Activated CD8-positive, alpha-beta T cell treated with anti-CD3 and anti-CD28 coated beads for 36 hours (primary cell): ENCODE measurements at places on chromosomes 4 and X. TPM values are rescaled to one million over a fixed set of nuclear protein-coding genes. Genes with fewer than 3 reads are reported as not detected.

The MAPK10 gene
- not detected for total RNA-seq

The OCIAD2 gene
- 65.1 TPM for total RNA-seq

The S100G gene
- not detected for total RNA-seq

The REELD1 gene
- total RNA-seq = 0.11 TPM

The MAGEB3 gene
- not detected for total RNA-seq

The NAA11 gene
- total RNA-seq = not detected

The NPY5R gene
- total RNA-seq = not detected

The NALF2 gene
- 0.13 TPM for total RNA-seq

The CWH43 gene
- not detected for total RNA-seq

DNA sequence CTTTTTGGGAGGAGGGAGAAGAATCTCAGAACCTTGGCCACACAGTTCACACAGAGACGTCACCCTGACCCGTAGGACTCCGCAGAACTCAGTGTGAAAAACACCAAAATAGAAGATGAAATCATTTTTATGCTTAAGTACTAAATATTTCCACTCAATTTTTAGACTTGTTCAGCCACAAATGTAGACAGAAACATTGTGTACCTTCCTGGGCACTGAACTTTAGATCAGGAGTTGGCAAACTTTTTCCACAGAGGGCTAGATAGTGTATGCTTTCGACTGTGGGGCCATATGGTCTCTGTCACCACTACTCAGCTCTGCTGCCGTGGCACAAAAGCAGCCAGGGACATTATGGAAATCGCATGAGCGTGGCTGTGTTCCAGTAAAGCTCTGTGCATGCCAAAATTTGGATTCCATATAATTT lies 61.8 kb upstream of the STOX2 start:
- H3K27me3 ChIP-seq = peaks cover 10% of the 10 kb centered on the region
- H3K27ac ChIP-seq = no peak overlapping the region
- no peak for DNase-seq
- H3K36me3 ChIP-seq = no peaks in the 10 kb centered on the region
- H3K4me1 ChIP-seq = no peaks in the 10 kb centered on the region

DNA sequence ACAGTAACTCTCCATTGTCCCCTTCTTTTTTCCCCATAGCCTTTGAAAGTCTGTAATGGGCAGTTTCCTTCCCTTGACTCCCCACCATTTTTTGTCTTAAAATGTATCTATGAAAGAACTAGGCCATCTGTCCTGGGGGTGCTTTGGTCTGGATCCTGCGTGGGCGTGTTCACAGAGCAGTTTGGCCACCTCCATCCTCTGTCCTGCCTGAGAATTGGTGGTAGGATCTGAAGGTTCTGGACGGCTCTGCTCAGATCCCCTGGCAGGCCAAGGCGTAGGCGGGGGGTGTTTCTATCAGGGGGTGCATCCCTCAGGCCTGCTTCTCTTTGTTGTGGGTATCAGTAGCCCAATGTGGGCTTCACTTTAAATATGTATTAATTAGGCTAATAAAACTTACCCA lies 107.1 kb downstream of the FAM193A start:
- H3K4me1 ChIP-seq = no peaks in the 10 kb centered on the region
- H3K36me3 ChIP-seq = peaks cover 34% of the 10 kb centered on the region
- no peak overlapping the region for H3K27ac ChIP-seq
- H3K4me3 ChIP-seq = no peak overlapping the region

GRCh38 chr4:62953752-62954151 lies 1455.5 kb downstream of the TECRL start:
- H3K36me3 ChIP-seq = no peaks in the 10 kb centered on the region
- DNase-seq = no peak
- no peak overlapping the region for H3K4me3 ChIP-seq
- H3K27ac ChIP-seq = no peak overlapping the region
- no peaks in the 10 kb centered on the region for H3K4me1 ChIP-seq

DNA sequence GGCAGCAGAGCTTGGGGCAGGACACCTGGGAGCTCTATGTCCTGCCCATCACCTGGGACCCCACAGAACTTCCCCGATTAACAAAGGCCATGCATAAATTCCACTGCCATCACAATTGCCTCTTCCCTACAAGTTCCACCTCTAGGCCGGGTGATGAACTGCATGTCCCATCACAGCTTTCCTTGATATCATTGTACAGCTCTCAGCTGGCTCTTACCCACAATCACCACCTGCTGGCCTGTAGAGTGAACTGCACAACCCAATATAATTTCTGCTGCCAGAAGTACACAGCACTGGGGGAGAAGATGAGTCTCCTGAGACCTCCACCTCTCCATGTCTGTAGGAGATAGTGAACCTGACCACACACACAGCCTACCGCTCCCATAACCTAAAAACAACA lies 285.0 kb upstream of the AADAT start:
- H3K27ac ChIP-seq = no peak overlapping the region
- H3K36me3 ChIP-seq = no peaks in the 10 kb centered on the region
- H3K4me3 ChIP-seq = no peak overlapping the region
- peak; percentile 17 for DNase-seq

- no peaks in the 10 kb centered on the region for H3K27me3 ChIP-seq
- no peak for DNase-seq
- H3K27ac ChIP-seq = no peak overlapping the region
- peaks cover 25% of the 10 kb centered on the region for H3K36me3 ChIP-seq
- H3K4me3 ChIP-seq = no peak overlapping the region
These were observed 92.0 kb upstream of the STS start for GRCh38 chrX:7055386-7056137.

DNA sequence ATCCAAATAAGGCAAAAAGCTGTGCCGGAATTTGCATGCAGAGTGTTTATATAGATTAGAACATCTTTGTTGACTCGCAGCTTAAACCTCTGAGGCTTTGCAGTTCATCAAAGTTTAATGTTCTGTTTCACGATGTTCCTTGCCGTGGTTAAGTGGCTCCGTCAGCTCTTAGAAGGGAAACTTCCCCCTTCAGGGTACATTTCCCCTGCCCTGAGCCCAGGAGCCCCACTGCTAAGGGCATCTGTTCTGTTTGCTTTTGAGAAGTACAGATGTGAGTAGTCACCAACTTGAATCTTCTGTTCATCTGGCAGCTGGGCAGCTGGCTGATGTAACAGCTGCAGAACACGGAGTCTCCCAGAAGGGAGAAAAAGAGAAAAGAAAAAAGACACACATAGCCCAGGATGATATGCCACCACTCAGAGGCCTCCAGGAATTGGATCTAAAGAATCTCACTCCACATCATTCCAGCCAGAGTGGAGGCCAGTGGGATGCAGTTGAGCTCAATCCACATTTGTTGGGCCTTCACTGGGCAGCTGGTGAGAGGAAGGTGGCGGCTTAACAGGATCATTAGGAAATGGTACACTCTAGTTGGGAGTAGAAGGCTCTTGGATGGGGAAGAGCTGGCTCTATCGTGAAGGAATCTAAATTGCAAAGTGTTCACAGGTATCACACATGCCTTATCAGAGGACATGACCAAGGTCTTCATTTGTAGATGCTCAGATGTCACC lies 178.7 kb upstream of the RBPJ start:
- H3K4me3 ChIP-seq = no peak overlapping the region
- peaks cover 16% of the 10 kb centered on the region for H3K4me1 ChIP-seq
- peaks cover 6% of the 10 kb centered on the region for H3K27me3 ChIP-seq
- peak overlapping the region; percentile 34 for H3K27ac ChIP-seq
- H3K36me3 ChIP-seq = no peaks in the 10 kb centered on the region

DNA sequence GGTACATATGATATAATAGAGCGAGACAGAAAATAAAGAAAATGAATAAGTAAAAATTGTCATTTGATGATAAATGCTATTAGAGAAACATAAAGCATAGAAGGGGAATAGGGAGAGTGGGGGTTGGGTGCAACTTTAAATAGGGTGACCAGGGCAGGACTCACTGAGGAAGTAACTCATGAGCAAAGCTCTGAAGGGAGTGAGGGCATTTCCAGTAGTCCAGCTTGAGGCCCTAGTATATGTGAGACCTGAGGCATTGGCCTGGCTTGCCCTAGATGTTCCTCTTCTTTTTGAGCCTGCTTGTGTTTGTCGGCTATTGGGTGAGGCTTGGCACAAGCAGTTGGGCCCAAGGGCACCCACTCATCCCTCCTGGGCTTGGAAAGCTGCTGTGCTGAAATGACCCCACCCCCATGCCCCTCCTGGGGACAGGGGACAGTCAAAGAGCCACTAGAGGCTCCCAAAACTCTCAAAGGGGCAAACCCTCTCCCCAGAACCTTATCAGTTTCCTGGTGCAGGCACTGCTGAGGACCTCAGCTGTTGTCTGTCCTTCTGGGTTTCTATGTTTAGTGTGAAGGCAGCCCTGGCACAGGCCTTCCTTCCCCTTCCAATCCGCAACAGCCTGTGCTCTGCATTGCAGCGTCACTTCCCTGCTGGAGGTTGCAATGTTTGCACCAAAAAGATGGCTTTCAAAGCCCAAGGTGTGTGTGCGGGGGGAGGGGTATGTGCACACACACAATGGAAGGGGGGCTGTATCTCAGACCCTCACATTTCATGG lies 40.1 kb downstream of the APLN start:
- peaks cover 2% of the 10 kb centered on the region for H3K4me1 ChIP-seq
- no peak overlapping the region for H3K27ac ChIP-seq
- H3K36me3 ChIP-seq = no peaks in the 10 kb centered on the region
- DNase-seq = no peak
- H3K27me3 ChIP-seq = no peaks in the 10 kb centered on the region
- no peak overlapping the region for H3K4me3 ChIP-seq

DNA sequence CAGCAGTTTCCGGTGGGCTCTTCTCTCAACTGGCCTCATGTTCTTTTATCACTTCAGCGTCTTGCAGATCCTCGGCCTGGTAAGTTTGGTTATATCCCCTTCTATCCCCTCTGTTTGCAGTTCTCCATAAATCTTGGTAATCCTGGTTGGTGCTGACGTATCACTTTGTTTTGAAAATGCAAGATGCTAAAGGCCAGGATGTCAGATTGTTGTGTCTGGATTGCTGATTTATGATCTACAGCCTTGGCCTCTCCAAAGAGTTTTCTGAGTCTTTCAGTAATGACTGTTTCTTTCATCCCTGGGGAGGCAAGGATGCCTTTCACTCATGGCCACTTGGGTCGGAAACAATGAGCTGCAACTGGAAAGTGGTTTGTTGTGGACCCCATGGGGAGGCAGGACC lies 146.4 kb downstream of the AMMECR1 start:
- H3K4me1 ChIP-seq = no peaks in the 10 kb centered on the region
- H3K27me3 ChIP-seq = no peaks in the 10 kb centered on the region
- H3K4me3 ChIP-seq = no peak overlapping the region
- H3K27ac ChIP-seq = no peak overlapping the region
- no peak for DNase-seq
- H3K36me3 ChIP-seq = no peaks in the 10 kb centered on the region

DNA sequence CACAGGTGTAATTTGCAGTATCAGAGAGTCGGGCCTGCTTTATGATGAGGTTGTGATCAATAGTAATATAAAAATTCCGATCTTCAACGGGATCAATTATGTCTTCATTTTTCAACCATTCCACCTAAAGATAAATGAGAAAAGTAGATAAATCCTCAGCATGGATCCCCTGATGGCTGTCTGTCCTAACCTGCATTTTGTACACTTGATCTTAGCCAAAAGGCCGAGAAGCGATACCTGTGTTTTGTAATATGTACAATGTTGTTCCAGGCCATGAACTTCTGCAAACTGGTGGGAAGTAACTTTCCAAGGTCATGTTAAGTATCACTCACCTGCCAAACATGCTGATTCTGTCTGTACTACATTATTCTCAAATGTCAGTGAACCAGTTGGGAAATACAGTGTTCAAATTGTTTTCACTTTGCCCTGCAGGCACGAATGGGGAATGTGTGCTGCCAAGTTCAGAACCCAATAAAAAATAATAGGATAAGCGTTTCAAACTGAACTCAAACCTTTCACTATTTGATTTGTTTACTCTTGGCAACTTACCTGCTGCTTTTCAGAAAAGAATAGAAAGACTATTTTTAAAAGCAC lies 298.1 kb downstream of the UNC5C start:
- peaks cover 12% of the 10 kb centered on the region for H3K4me1 ChIP-seq
- H3K27me3 ChIP-seq = no peaks in the 10 kb centered on the region
- H3K36me3 ChIP-seq = no peaks in the 10 kb centered on the region
- H3K27ac ChIP-seq = no peak overlapping the region
- no peak for DNase-seq
- H3K4me3 ChIP-seq = no peak overlapping the region

DNA sequence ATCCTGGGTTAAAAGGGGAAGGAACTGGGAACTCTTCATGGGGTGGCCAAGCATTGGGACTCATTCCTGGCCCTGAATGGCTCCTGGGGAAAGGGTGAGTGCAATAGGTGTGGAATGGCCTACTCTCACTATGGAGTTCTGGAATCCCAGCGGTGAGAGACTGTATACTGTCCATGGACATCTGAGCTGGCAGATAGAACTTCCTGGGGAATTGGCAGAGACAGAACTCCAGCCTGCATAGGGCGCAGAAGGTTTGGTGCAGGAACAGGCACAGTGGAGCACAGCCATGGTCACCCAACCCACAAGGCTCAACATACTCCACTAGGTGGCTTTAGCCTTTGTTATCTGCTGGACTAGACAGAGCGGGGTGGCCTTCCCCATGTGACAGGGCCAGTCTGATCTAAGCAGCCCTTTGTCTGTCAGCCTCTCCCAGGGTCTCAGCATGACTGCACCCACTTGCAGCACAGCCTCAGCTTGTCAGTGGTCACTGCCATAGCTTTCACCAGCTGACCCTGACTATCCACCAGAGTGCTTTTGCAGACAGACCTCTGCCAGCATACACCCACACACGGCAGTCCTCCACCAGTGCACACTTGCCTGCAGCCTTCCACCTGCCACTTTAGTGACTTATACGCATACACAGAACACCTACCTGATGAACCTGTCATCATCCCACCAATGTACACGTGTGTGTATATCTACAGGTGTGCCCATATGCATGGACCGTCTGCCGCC lies 48.4 kb downstream of the TECRL start:
- no peaks in the 10 kb centered on the region for H3K27me3 ChIP-seq
- H3K4me3 ChIP-seq = no peak overlapping the region
- H3K27ac ChIP-seq = no peak overlapping the region
- no peaks in the 10 kb centered on the region for H3K4me1 ChIP-seq
- no peak for DNase-seq
- no peaks in the 10 kb centered on the region for H3K36me3 ChIP-seq

- H3K4me3 ChIP-seq = no peak overlapping the region
- no peaks in the 10 kb centered on the region for H3K27me3 ChIP-seq
- H3K27ac ChIP-seq = no peak overlapping the region
- no peaks in the 10 kb centered on the region for H3K4me1 ChIP-seq
- H3K36me3 ChIP-seq = no peaks in the 10 kb centered on the region
- DNase-seq = no peak
These were observed 28.5 kb upstream of the RTL3 start for GRCh38 chrX:78687586-78687985.

- peak overlapping the region; percentile 50 for H3K4me3 ChIP-seq
- H3K27me3 ChIP-seq = no peaks in the 10 kb centered on the region
- H3K4me1 ChIP-seq = peaks cover 70% of the 10 kb centered on the region
- DNase-seq = peak; percentile 67
- peaks cover 15% of the 10 kb centered on the region for H3K36me3 ChIP-seq
These were observed 16.1 kb upstream of the ATP8A1 start for GRCh38 chr4:42673082-42673425.

DNA sequence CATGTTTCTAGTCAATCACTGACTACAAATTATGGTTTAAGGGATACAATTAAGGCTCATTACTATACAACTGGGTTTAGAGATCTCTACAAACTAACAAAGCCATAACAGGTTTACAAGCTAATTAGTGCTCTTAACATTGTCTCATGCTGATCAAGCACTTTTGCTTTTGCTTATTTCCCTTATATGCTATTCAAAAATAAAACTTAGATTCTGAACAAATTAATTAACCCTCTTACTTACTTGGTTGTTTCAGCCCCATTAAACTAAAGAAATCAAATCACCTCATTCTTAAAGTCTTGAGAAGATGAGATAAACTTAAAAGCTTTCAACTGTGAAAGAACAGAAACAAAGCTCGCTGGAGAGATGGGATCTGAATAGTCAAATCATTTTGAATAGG lies 2024.5 kb upstream of the ADGRL3 start:
- DNase-seq = no peak
- H3K4me1 ChIP-seq = no peaks in the 10 kb centered on the region
- no peak overlapping the region for H3K4me3 ChIP-seq
- H3K27ac ChIP-seq = no peak overlapping the region
